HFFc6 (cell line): ENCODE measurements at places on chromosomes 7 and 10. TPM values are rescaled to one million over a fixed set of nuclear protein-coding genes. Genes with fewer than 3 reads are reported as not detected.

Gene ATP5MK
- total RNA-seq = 392 to 450 TPM (median 427 TPM) in 3 replicates

Gene SHTN1
- total RNA-seq = 3.4 to 4.6 TPM (median 3.8 TPM) in 3 replicates

Gene TMEM184A
- total RNA-seq = 0.92 to 2.0 TPM (median 1.6 TPM) in 3 replicates

Gene RRP12
- 37.3 to 43.6 TPM (median 39.8 TPM) in 3 replicates for total RNA-seq

Gene CC2D2B
- total RNA-seq = not detected in 3 replicates

Gene EFCAB10
- total RNA-seq = not detected in 2 replicates

Gene OR13A1
- not detected in 3 replicates for total RNA-seq

Gene VAX1
- not detected in 3 replicates for total RNA-seq

Gene MSMB
- not detected in 3 replicates for total RNA-seq

Gene ASB15
- not detected in 3 replicates for total RNA-seq

Gene ZPBP
- total RNA-seq = not detected in 3 replicates

Gene OR2A1
- total RNA-seq = not detected in 2 replicates

Gene HTR5A
- not detected in 3 replicates for total RNA-seq
